NCI-H2081 treated with DMSO at 0.1 percent for 48 hours (cell line): ENCODE measurements at places on chromosomes 2 and 18.

DNA sequence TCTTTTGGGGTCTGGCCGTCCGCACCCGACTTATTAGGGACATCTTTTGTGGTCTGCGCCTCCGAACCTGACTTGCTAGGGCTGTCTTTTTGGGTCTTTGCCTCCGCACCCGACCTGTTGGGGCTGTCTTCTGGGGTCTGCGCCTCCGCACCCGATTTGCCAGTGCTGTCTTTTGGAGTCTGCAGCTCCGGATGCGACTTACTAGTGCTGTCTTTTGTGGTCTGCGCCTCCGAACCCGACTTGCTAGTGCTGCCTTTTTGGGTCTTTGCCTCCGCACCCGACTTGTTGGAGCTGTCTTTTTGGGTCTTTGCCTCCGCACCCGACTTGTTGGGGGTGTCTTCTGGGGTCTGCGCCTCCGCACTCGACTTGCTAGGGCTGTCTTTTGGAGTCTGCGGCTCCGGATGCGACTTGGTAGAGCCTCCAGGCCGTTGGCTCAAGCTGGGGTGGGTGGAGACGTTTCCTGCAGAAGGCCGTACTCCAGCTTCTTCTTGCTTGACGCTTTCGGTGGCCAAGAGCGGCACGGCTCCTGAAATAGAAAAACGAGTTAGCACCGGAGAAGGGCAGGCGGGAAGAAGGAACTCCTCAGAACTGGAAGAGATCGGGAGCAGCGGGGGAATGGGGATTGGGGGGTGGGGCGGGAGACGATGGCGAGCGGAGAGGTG, 498 bp downstream of the TGOLN2 start:
- no peak for DNase-seq

DNA sequence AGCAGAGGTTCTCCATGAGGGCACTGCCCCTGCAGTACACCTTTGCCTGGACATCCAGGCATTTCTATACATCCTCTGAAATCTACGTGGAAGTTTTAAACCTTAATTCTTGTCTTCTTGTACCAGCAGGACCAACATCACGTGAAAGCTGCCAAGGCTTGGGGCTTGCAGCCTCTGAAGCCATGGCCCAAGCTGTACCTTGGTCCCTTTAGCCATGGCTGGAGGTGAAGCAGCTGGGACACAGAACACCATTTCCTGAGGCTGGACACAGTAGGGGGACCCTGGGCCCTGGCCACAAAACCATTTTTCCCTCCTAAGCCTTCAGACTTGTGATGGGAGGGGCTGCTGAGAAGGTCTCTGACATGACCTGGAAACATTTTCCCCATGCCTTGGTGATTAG, 32.8 kb upstream of the CCDC141 start:
- no peak for DNase-seq

DNA sequence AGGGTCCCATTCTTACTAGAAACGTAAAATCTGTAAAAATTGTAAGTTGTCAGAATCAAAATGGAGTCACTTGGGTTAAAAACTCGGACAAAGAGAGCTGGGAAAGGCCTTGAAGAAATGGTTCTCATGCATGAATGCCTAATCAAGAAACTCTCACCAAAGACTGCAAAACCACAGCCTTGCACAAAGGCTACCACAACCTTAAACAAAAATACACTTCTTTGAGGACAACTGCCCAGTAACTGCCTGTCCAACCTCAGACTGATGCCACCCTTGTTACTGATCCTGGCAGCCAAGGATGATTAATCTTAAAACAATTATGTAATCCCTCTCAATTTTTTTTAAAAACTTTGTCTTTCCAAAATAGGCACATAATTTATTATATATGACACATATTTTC, 299.3 kb downstream of the CCDC85A start:
- no peak for DNase-seq

- DNase-seq, result no peak
Observed at GRCh38 chr2:204495381-204495780, 49.9 kb upstream of the PARD3B start.

- no peak for DNase-seq
Observed at GRCh38 chr2:141062031-141062430, 1068.8 kb downstream of the LRP1B start.

DNA sequence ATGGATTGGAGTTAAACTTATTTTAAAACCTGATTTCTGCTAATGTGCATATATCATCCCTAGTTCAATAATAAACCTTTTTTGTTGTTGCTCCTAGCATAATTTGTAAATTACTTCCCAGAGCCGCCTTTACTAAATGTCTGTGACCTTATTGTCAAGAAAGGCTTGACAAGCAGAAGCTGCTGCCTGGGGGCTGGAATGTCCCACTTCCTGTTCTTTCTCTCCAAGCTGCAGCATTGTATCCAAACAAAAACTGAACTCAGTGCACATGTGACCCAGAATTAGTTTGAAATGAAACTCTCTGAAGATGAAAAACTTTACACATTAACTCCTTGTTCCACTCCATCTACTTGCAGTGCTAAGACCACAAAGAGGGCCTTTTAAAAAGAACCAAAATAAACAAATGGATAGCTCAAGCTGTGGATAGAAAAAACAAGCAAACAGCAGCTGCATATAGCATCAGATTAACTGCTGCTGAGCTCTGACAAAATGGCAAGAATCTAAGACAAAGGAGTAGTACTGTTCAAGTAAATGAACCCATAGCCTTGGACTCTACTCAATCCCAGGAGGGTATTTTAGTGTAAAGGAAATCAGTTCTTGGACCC, 99.8 kb upstream of the NEUROD1 start:
- peak; percentile 14 for DNase-seq

GRCh38 chr2:73203055-73203681, 794 bp downstream of the NOTO start:
- no peak for DNase-seq

DNA sequence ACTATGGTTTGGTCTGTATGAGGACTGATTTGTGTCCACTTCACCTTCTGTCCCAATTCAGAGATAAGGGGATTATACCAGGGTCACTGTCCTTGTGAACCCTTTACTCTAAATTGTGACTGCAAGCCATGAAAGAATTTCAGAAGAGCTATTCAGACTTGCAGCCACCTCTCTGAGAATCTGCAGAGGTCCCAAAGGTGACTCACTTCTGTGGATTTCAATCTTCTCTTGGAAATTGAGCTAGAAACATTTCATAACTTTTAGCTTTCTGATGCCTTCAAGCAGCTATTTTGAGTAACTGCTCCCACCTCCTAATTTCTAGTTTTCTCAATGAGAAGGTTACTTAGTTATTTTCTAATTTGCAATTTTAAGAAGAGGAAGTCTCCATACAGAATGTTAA, 1242.4 kb upstream of the ACVR2A start:
- DNase-seq, result no peak

DNA sequence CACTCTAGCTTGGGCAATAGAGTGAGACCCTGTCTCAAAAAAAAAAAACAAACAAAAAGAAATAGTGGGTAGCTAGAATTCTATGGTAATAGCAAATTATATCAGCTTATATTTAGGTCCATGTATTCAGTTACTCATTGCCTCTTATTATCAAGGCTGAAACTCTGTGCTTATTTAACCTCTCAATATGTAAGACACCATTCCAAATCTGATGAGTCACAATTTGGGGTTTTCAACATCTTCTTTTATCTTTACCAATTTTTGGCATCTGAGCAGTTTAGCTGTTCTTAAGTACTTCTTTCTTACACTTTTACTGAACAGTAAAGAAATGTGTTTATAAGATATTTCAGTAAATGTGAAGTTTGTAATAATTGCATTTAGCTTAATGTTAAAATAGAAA, 69.3 kb downstream of the TTC27 start:
- no peak for DNase-seq

GRCh38 chr2:96154506-96155380, 9.5 kb upstream of the DUSP2 start:
- no peak for DNase-seq

DNA sequence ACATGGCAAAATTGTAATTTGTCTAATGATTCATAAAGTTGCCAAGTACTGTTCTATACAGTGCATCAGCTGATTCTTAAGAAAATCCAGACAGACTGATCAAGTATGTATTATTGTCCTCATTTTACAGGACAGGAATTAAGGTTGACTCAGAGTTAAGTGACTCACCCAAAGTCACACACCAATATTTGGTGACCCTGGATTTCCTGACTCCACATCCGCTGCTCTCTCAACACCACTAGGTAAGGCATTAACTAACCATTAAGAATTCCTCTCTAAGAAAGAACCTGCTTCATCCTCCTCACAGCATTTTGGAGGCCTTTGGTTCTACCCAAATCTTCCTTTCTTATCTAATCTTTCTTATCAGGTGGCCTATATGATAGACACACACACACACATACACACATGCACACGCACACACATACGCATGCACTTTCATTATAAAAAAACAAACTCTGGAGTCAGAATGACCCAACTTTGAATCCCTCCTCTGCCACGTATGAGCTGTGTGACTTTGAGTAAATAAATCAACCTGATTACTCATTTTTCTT, 150.8 kb downstream of the ANKRD44 start:
- no peak for DNase-seq

- no peak for DNase-seq
Observed at GRCh38 chr18:49546278-49546677, 15.6 kb upstream of the LIPG start.

DNA sequence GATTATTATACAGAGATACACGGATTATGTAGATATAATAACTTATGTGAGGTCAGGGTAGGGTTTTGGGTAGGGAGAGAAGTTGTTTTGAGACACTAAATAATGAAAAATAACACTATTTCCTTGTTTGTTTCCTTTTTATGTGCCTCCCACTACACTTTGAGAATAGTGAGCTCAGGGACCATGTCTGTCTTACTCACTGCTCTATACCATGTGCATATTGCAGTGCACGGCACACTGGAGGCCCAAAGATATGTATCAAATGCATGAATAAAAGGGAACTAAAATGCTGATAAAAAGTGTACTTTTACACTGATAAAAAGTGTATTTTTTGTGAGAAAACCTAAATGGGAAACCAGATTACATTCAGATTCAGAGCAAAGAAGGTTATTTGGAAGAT, 151.4 kb upstream of the NABP1 start:
- no peak for DNase-seq

GRCh38 chr2:160352500-160352899, 141.1 kb downstream of the RBMS1 start:
- DNase-seq, result no peak

GRCh38 chr2:28270456-28271152, 122.1 kb upstream of the FOSL2 start:
- DNase-seq, result no peak

DNA sequence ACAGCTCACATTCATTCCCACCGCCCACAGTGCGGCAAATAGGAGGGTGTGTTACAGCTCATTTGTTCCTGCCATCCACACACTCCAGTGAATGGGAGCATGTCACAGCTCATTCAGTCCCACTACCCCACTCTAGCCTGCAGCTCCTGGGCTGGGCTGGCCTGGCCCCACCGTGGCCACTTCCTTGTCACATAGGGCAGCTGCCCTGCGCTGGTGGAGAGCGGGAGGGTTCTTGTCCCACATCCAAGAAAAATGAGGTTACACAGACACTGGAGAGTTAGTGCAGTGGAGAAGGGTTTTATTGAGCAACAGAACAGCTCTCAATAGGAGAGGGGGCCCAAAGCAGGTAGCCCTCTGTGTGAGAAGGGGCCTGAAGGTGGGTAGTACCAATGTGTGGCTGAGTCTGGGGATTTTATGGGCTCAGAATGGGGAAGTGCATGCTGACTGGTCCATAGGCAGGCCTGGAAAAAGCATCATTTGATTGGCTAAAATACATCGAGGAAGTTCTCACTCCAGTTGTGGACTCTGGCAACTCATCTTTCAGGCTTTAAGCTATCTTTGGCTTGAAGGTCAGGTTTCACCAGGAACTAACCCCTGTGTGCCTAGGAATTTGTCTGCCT, 249.7 kb downstream of the ETAA1 start:
- DNase-seq, result no peak
